ENCODE measurements at places on chromosomes 2 and 18.

- peak; percentile 47 for DNase-seq
These were observed 76.4 kb downstream of the AP1S3 start for GRCh38 chr2:223760838-223761502.

DNA sequence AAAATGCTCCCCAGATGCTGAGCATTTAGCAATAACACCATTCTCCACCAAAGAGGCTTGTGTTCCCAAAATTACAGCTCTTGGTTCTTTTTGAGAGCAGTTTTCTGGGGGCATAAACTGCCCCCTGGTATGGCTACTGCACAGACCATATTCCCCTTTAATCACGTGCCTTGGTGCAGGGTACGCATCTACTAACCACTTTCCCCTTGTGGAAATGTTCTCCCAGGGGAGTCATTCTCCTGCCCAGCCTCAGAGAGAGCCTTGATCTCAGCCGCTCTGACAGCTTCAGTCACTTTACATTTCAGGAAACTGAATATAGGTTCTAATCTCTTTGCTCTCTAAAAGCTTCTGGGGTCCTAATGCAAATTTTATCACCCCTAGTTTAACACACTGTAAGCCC is 44.7 kb upstream of the EML6 start:
- DNase-seq: no peak

DNA sequence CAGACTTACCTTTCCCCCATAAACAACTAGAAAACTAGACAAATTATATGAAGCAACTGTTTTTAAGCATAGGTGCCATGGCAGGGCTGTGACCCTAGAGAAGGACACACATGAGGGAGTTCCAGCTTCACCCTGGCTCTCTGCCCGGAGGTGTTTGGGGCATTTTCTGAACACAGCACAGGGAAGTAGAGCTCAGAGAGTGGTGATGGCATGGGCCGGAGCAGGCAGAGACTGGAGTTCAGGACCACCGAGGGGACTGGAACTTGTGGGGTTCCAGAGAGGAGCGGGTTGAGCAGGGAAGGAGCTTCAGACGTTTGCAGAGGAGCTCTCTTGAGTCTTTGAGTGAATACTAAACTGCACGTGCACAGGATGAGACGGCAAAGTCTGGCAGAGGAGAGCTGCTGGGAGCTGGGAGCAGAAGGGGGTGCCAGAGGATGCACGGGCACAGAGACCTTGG is 26.5 kb upstream of the KLF11 start:
- no peak for DNase-seq

DNA sequence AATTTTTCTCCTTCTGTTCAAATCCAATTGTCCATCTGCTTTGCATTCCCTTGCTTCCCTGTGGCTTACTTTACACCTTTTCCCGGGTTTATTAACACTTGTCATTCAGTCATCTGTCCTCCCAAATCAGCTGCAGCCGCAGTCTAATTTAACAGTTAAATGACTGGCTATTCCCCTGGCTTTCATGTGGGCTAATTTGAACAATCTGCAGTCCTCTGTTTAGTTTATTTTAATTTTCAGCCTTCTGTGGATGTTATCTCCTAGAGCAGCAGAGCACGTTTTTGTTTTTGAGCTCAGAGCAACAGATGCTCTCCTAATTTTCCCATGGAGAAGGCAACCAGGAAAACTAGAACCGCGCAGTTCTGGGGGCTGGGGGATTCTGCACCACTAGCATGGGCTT is 55.0 kb downstream of the MEP1B start:
- no peak for DNase-seq

DNA sequence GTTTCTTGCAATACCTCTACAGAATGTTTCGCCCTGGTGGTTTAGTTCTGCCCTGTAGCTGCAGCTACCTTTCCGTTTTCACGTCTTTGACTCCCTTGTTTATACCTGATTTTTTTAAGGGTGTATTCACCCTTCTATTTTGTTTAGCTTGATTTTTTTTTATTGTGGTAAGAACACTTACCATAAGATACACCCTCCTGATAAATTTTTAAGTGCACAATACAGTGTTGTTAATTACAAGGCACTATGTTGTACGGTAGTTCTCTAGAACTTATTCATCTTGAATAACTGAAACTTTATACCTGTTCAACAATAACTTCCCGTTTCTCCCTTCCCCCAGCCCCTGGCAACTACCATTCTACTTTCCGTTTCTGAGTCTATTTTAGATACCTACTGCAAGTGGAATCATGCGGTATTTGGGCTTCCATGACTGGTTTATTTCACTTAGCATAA is 48.9 kb upstream of the NABP1 start:
- DNase-seq: no peak

DNA sequence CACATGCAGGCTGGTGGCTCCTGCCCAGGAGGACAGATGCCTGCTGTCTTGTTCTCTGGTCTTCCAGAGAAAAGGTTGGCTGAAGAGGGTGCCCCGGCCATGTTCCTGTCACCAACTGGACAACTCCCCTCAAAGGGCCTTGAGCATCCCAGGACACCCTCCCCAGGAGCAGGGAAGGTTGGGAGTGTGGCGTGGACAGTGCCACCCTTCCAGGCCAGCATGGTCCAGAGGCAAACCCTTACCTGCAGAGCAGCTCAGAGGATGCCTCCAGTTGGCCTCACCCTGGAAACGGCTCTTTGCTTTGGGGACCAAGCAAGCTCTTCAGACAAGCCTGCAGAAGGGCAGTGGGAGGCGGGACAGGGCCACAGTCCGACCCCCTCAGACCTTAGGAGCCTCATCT is 4.9 kb upstream of the GPC1 start:
- no peak for DNase-seq

GRCh38 chr2:29900971-29901633 is 20.3 kb downstream of the ALK start:
- DNase-seq: no peak

- DNase-seq: no peak
These were observed 188.2 kb upstream of the XIRP2 start for GRCh38 chr2:166700079-166700478.

DNA sequence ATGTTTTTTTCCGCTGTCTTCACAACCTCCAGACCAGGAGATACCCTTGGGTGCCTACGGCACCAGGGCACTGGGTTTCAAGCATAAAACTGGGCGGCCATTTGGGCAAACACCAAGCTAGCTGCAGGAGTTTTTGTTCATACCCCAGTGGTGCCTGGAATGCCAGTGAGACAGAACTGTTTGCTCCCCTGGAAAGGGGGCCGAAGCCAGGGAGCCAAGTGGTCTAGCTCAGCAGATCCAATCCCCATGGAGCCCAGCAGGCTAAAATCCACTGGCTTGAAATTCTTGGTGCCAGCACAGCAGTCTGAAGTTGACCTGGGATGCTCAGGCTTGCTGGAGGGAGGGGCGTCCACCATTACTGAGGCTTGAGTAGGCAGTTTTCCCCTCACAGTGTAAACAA is 265.3 kb upstream of the ZEB2 start:
- DNase-seq: no peak

DNA sequence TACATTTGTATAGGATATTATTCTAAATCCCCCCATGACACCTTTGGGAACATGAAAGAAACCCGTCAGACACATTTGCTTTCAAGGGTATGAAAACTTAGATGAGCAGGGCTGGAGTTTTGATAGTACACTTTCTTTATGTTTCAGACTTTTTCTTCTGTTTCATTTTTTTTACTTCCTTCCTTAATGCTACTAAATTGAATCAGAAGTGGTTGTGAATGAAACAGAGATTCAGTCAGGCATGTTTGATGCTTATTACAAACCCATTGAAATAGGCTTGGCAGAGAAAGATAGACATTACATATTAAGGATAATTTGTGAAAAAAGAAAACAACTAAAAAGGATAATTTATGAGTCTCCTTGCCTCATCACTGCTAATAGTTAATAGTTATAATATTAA is 26.8 kb downstream of the SLC30A6 start:
- DNase-seq: no peak

GRCh38 chr2:53787614-53788289 is 908 bp downstream of the ERLEC1 start:
- no peak for DNase-seq

DNA sequence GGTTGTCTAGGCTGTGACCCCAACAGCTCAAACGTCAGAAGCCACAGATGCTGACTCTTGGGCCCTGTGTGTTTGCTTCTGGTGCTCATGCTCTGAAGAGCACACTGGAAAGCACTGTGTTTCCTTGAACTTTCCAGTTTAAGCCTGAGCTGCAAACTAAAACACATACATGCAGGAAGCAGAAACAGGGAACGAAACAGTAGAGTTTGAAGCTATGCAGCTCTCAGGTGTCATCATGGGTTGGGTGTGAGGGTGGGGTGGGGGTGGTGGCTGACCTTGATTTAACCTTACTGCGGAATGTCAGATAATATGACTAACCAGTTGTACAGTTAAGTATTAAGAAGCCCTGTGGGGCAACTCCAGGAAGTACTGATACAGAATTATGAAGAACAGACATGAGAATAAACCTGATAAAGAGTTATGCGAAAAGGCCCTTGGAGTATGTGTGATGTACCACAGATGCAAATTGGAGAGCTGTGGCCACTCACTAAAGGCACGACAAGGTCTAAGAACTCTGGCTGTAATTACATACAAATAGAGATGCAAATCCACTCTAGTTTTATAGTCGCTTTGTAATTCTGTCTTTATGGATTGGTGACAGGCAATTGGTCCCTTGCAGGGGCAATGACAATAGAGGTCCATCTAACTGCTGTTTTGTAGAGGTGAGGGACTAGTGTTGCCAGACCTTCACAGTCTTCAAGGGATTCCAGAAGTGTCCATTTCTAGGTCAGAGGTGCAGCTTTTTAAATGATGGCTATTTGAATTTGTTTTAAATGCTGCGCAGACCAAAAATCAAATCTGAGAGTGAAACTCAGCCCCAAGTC is 273.1 kb downstream of the NAPG start:
- DNase-seq: no peak

GRCh38 chr18:65380986-65381385 is 369.8 kb upstream of the CDH7 start:
- DNase-seq: no peak

DNA sequence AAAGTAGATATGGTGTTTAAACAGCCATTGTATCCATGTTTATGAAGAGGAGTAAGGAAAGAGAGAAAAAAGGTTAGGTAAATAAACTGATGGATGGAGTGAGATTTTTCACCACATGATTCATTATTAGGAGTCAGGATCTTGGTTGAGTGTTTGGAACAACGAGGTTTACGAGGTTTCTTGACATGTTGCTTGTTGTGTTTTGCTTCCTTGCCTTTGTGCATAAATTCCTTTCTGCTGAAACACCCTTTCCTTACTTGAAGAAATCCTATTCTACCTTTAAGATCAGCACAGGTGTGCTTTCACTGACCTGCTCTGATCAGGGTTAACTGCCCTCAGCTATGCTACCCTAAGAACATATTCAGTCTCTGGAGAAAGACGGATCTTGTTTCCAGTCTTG is 66.6 kb downstream of the EFEMP1 start:
- no peak for DNase-seq

GRCh38 chr2:197209742-197210408 is 100.7 kb downstream of the ANKRD44 start:
- no peak for DNase-seq

DNA sequence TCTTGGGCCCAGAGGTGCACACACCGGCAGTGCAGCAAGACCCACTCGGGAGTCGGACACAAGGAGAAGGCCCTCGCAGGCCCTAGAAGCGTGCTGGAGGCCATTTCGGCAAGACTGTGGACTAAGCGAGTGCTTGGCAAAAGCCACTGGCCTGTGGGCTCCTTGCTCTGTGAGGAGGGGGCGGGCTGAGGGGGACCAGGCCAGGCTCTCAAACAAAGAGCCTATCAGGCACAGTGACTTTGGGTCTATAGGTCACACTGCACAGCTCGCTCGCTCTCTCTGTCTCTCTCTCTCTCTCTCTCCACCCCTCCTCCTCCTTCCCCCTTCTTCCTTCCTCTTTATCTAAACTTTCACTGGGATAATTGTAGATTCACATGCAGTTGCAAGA is 23.6 kb upstream of the ZCCHC2 start:
- no peak for DNase-seq

GRCh38 chr2:233264667-233265066 is 13.2 kb downstream of the ATG16L1 start:
- DNase-seq: no peak

- DNase-seq: no peak
These were observed 59.2 kb downstream of the METTL4 start for GRCh38 chr18:2512059-2512458.

DNA sequence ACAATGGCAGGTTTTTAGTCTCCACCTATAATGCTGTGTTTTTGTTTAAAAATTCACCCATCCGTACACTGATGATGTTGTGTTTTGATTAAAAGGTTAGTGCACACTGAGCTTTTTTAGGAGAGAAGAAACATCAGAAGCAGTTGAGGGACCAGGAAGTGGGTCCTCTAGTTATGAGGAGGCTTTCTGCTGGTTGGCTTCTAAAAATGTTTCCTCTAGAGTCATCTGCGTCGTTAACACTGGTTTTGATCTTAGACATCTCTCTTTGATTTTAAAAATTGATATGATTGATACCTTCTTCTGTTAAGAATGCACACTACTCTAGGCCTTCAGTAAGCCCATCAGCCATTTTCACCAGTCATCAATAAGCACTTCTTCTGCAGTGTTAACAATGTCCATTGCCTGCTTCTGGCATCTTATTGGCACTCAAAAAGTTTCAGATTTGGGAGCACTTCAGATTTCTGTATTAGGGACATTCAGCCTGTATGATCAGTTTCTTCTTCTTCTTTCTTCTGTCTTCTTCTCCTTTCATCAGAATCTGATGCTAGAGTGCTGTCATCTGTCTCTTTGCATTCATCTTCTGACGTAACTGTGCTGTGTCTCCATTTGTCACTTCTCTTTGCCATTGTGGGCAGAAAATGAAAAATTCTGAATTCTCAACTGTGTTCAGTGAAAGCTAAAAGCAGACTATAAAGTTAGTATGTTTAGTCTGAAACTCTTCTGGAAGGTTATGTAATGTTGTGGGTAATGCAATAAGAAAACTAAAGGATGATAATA is 56.3 kb downstream of the PHLPP1 start:
- DNase-seq: no peak

DNA sequence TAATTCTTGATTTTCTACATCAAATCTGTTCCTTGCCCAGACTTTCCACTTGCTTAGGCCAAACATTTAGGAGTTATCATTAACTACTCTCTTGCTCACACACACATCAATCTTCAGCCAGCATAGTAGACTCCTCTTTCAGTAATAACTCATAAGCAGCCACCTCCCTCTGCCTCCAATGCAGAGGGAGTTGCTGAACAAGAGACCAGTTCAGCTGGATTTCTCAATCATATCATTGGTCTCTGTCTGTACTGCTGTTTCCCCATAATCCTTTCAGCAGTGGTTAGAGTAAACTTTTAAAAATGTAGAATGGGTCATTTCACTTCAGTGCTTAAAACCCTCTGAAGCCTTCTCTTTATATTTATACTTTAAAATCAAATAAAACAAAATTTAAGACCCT is 112.9 kb downstream of the SLC39A10 start:
- DNase-seq: no peak

- no peak for DNase-seq
These were observed 790.9 kb downstream of the CNTNAP5 start for GRCh38 chr2:124816007-124816406.

DNA sequence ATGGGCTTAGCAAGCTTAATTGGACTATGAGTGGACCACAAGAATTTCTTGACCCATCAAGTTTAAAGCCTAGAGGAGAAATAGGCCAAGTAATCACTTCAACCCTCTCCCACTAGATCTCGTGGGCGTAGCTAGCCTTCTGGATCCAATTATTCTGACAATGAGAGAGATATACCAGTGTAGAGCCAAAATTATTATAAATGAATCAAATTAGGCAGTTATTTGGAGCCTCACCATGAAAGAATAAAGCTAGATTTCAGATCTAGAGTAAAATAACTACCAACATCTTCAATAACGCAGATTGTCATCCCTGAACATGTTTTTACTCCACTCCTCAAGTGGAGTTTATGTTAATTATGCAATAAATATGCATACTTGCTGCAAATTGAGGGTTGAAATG is 143.9 kb upstream of the CDH20 start:
- DNase-seq: no peak

- peak; percentile 55 for DNase-seq
These were observed 36.4 kb upstream of the SLC1A4 start for GRCh38 chr2:64952511-64953482.
